ENCODE measurements at places on chromosomes 16 and 17.
A peak's percentile ranks its signal among the peaks of the same experiment; 100 is the strongest.

DNA sequence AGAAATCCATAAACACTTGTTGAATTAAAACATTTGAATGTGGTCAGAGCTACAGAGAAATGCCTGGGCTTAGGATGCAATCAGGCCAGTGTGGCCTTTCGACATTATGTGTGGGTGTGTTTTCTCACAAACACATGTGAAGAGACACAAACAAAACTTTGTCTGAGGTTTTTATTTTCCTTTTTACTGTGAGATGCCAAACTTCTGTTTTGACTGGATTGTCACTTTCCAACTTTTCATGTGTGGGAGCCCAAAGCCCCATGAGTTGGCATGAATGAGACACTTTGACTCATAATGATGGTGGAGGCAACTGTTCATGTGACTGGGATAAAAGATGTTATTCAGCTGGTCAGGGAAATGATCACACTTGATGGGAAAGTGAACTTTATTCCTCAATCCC is 71.9 kb upstream of the GAS7 start:
- no peak for DNase-seq

DNA sequence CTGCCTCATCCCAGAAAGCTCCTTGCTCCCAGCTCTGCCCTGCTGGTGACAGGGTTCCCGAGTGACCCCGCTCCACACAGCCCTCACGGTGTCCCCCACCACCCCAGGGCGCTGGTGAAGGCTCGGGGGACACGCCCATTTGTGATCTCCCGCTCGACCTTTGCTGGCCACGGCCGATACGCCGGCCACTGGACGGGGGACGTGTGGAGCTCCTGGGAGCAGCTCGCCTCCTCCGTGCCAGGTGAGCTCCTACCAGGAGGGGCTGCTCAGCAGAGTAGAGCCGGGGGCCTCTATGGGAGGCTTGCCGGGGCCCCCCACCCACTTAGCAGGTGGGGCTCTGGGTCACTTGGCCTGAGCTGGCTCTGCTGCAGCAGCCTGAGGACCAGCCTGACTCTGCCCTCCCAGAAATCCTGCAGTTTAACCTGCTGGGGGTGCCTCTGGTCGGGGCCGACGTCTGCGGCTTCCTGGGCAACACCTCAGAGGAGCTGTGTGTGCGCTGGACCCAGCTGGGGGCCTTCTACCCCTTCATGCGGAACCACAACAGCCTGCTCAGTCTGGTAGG is 11.2 kb downstream of the GAA start:
- no peak for DNase-seq

DNA sequence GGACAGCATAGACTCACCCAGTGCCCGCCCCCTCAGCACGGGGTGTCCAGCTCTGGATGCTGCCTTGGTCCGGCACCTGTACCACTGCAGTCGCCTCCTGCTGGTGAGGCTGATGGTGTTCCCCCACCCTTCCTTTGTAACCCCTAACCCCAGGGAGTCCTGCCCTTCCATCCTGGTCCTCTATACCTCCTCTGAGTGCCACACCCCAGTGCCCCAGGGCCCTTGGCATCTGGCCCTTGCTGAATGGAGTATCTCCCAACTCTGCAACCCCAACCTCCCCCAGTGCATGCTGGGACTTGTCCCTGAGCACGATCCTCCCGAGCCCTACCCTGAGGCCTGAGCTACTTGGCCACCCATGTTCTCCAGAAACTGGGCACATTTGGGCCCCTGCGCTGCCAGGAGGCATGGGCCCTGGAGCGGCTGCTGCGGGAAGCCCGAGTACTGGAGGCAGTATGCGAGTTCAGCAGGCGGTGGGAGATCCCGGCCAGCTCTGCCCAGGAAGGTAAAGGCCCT is 15.8 kb downstream of the RIPOR1 start:
- no peak for DNase-seq

DNA sequence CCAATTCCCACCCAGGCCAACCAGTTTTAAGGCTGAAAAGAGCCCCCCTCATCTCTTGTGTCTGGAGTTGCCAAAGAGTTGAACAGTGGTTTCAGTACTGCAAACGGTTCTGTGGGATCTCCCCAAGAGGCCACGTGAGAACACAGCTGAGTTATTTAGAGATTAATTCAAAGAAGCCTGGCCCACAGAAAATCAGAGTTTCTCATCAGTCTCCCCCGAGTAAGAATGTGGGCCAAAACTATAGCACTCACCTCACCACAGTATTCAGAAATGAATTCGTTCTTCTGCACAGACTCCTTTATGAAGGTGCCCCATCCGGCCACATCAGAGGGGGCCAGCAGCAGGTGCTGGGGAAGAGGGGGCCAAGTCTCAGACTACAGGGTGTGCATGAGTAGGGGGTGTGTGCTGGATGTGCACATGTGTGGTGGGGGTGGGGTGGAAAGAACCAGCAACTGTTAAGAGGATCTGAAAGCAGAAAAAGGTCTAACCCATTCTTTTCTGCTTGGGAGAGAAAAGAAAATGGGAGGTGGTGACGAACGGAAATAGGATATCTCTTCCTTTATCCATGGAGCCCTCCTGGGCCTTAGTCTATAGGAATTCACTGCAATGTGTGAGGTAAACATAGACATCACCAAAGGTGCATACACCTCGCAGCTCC is 22.6 kb downstream of the CNTNAP1 start:
- no peak for DNase-seq

- DNase-seq = no peak
These were observed 46.4 kb upstream of the CDH13 start for GRCh38 chr16:82580298-82580890.

DNA sequence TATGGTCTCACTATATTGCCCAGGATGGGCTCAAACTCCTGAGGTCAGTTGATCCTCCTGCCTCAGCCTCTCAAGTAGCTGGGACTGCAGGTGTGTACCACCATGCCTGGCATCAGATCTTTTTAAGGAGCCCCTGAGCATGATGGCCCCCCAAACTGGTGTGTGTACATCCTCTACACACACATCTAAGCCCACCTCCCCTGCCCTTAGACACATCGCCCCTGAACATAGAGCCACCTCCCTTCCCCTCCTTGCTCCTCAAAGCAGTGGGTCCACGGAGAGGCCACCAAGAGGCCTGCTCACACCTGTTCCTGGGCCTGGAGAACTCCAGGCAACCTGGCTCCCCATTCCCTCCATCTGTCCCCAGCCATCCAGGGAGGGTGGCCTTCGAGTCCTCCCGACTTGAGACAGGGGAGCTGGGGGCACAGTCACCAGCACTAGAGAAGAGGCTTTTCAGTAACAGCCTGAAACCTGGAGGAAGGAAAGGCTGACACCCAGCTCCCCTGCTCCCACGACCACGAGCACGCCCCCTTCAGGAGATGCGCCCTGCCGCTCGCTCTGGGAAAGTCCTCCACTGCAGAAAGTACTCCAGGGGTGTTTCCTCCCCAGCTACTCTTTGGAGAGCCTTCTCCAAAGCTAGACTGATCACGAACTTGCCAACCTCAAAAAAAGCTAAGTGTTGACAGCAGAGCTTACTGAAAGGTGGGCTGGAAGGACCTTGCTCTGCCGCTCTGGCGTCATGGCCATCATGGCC is 12.6 kb upstream of the PRR29 start:
- peak; percentile 54 for DNase-seq

DNA sequence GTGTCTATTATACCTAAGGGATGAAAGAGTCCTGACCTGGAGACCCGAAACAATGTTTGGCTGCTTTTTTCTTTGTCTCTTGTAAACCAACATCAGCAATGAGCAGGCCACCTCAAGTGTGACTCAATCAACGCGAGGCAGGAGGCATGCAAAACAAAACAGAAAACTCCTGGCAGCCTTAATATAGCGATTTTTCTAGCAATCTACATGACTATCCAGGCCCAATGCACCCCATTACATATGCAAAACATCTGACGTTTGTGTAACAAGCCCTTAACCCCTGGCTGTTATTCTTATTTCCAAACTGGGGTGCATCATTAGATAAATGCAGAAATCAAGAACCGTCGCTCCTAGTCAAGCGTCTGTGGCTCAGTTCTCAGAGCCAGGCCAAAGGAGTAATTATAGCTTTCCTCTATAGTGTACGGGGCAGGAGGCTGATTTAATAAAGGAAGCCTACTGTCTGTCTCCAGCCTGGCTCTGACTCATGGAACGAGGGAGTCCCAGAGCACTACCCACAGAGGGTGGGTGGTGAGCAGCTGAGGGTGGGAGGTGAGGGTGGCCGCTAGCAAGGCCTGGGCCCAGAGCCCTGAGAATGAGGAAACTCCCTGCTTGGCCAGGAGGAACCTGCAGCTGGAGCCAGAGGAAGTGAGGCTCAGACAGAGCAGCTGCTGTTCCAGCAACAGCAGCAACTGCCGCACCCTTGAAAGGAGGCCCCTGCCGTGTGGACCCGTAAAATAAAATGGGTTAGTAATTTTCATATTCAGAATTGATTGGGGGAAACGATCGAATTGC is 43.9 kb downstream of the CHD9 start:
- peak; percentile 90 for DNase-seq

- DNase-seq = no peak
These were observed 124.8 kb downstream of the RGS9 start for GRCh38 chr17:65261682-65262636.

GRCh38 chr17:9948928-9949327 is 43.9 kb upstream of the RCVRN start:
- no peak for DNase-seq

- DNase-seq = no peak
These were observed 27.0 kb downstream of the RMI2 start for GRCh38 chr16:11372073-11372828.

GRCh38 chr16:76535-77272 is 1.3 kb upstream of the MPG start:
- DNase-seq = peak; percentile 84

DNA sequence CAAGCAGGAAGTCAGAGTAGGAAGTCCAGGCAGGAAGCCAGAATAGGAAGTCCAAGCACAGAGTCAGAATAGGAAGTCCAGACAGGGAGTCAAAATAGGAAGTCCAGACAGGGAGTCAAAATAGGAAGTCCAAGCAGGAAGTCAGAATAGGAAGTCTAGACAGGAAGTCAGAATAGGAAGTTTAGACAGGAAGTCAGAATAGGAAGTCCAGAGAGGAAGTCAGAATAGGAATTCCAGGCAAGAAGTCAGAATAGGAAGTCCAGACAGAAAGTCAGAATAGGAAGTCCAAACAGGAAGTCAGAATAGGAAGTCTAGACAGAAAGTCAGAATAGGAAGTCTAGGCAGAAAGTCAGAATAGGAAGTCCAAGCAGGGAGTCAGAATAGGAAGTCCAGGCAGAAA is 105.3 kb upstream of the C16orf82 start:
- no peak for DNase-seq

DNA sequence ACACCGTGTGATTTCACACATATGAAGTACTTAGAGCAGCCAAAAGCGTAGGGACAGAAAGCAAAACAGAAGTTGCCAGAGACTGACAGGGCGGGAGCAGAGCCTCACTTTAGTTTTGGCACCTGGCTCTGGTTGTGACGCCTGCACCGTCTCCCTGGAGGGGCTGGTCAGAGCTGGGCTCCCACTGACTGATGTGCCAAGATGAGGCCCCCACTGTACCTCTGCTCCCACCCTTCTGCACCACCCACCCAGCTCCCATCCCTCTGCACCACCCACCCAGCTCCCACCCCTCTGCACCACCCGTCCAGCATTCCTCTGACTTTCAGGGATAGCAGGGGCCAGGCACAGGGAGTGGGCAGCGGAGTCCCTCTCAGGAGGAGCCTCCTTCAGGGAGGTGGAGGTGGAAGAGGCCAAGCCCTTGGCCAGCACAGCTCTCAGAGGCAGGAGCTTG is 3.2 kb upstream of the PRSS21 start:
- DNase-seq = no peak

GRCh38 chr16:17312094-17312710 is 158.6 kb downstream of the XYLT1 start:
- DNase-seq = no peak

DNA sequence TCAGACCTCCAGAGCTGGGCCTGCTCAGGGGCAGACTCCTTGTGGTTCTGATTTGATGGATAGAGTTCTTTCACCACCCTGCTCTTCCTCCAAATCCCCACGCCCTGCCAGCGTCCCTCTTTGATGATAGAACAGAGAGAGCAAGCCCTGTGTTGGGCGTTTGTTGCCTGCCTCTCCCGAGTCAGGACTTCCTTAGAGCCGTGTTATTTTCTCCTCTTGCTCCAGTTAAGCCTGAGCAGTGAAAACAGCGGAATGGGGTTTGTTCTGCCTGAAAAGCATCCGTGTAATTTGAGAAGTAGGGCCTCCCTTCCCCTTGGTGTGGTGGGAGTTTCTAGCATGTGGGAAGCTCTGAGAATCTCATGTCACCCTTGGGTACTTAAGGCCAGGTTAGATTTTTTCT is 22.1 kb downstream of the TMEM94 start:
- no peak for DNase-seq

DNA sequence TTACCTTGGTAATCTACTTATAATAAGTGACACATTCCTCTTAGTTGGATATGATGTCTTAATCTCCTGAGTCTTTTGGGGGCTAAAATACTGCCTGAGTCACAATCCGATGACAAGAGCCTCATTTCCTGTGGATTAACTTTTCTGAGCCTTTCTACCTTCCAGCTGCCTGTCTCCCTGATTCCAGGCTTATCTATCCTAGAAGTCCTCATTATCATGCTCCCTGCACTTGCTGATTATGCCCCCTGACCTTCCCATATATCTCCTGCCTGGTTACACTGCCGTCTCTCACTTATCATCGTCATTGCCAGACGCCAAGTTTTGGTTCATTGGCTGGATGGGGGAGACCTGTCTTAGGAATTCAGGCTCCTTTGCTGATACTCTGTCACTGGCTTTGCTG is 727.4 kb upstream of the CA10 start:
- DNase-seq = no peak

DNA sequence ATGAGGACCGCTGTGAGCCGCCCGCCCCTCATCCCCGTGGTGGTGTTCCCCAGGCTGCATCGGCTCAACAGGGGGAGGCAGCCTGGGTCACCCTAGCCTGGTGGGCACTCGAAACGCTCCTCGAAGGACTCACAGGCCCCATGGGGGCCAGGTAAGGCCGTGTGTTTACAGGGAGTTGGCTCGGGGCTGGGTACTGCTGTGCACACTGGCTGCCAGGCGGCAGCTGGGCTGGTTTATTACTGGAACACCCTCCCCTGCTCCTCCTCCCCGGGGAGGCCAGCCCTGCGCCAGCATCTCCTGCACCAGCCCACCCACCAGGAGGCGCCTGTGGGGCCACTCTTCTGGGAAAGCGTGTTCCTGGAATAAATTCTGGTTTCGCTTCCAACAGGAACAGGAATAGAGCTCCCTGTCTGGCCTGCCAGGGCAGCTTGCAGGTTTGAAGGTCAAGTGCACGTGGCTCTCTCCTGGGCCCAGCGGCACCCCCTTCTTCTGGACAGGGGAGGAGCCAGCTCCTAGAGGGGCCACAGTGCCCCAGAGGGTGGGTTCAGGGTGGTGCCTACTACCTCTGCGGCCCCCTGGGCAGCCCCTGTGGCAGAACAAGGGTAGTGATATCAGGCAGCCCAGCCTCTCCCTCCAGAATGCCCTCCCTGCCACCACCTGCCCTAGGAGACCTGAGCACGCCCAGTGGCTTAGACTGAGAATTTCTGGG is 11.3 kb downstream of the MCRIP1 start:
- peak; percentile 93 for DNase-seq

DNA sequence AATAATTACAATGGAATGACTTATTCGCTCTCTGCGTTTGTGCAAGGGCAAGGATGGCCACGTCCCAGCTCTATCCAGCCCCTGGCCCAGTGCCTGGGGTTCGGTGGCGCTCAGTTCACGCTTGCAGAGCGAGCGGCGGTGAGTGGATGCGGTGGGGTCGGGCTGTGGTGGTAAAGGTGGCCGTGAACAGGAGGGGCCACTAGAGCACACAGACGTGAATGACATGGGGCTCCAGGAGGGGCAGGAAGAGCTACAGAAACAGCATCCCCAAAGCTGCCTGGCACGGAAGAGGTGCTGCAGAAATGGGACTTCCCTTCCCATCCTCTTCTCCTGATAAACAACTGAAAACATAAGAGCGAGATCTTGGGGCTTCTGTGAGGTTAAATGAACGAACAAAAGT is 28.4 kb downstream of the IRF8 start:
- DNase-seq = peak; percentile 15

- DNase-seq = peak; percentile 74
These were observed 43.7 kb upstream of the TNRC6A start for GRCh38 chr16:24685539-24686432.
